ENCODE measurements at places on chromosomes 2 and 18. TPM values are rescaled to one million over a fixed set of nuclear protein-coding genes. Genes with fewer than 3 reads are reported as not detected.

DNA sequence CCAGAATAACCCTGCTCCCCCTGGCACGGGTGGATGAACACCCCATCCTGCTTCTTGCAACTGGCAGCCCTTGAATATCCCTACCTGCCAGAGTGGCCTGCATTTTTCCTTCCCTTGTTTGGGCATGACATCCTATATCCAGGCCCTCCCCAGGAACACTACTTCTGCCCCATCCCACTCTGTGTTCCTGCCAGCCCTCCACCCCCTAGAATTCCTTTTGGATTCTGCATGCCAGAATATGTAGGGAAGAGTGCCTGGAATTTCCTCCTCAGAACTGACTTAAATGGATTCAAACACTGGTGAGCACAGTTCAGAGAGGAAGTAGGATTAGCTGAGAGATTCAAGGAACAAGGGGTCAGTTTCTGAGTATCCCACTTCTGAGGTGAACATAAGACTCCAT lies 123.5 kb upstream of the PELI1 start:
- no peak overlapping the region for H3K4me3 ChIP-seq
- no peaks in the 10 kb centered on the region for H3K36me3 ChIP-seq
- no peak overlapping the region for H3K27ac ChIP-seq

GRCh38 chr2:197152451-197153228 lies 157.9 kb downstream of the ANKRD44 start:
- H3K36me3 ChIP-seq = no peaks in the 10 kb centered on the region
- no peaks in the 10 kb centered on the region for H3K27me3 ChIP-seq
- no peak overlapping the region for H3K4me3 ChIP-seq
- no peak for DNase-seq
- no peaks in the 10 kb centered on the region for H3K4me1 ChIP-seq

- H3K27ac ChIP-seq = no peak overlapping the region
- H3K4me3 ChIP-seq = no peak overlapping the region
- H3K36me3 ChIP-seq = no peaks in the 10 kb centered on the region
Measured at GRCh38 chr2:203682688-203683130, 23.7 kb upstream of the CD28 start.

- no peaks in the 10 kb centered on the region for H3K36me3 ChIP-seq
- H3K4me1 ChIP-seq = peaks cover 5% of the 10 kb centered on the region
- no peak overlapping the region for H3K4me3 ChIP-seq
- H3K27me3 ChIP-seq = no peaks in the 10 kb centered on the region
- no peak for DNase-seq
- H3K27ac ChIP-seq = no peak overlapping the region
Measured at GRCh38 chr2:144383571-144384100, 136.3 kb downstream of the ZEB2 start.

FOSL2 gene
- total RNA-seq = 152 TPM

RFTN2 gene
- total RNA-seq = 15.3 TPM

SFTPB gene
- total RNA-seq = not detected

Measured in ovary (tissue), 10 donors.